COR-L47 (cell line): ENCODE measurements at places on chromosomes 2 and 18.

GRCh38 chr18:40004246-40004645 lies 1950.8 kb upstream of the PIK3C3 start:
- DNase-seq: no peak

- DNase-seq: no peak
Measured at GRCh38 chr18:67001052-67001451, 397.2 kb upstream of the CDH19 start.

- peak; percentile 57 for DNase-seq
Measured at GRCh38 chr2:11764359-11764758, 17.9 kb downstream of the LPIN1 start.

GRCh38 chr2:239690651-239691631 lies 290.1 kb upstream of the HDAC4 start:
- no peak for DNase-seq

GRCh38 chr2:83069724-83070123 lies 1389.4 kb downstream of the SUCLG1 start:
- DNase-seq: no peak

- peak; percentile 81 for DNase-seq
Measured at GRCh38 chr18:57803103-57803969, at the start of gene ATP8B1. ATP8B1 (minus strand) TSS chr18:57803315; CDS start chr18:57731807, 71,508 bp downstream.

DNA sequence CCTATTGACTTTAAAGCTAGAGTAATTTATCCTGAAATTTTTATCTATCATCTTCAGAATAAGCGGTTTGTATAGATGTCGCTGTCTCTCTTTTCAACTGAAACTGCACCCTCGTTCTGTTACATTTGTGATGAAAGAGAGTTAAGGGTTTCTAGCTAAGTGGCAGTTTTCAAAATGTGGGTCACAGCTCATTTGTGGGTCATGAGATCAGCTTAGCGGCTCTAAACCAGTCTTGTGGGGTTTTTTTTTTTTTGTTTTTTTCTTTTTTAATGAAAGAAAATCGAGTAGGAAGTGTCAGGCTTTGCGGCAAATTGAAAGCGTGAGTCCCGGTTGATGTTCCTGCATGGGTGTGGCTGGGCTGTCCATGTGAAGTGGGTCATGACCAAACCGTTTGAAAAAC lies 31.2 kb downstream of the SALL3 start:
- DNase-seq: no peak

DNA sequence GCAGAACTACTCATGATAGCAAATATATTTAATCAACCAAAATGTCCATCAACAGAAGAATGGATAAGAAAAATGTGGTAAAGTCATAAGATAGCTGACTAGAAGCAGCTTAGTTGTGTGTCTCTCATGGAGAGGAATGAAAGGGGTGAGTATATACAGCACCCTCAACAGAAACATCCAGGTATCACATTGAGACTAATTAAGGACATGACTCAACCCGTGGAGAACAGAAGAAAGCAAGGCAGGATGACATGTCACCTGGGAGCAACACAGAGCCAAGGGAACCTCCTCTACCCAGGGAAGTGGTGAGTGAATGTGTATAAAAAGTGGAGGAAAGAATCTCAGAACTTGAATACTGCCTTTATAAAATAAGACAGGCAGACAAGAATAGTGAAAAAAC lies 1695.0 kb upstream of the CELF4 start:
- no peak for DNase-seq

GRCh38 chr2:120403261-120403660 lies 57.3 kb downstream of the INHBB start:
- DNase-seq: no peak

DNA sequence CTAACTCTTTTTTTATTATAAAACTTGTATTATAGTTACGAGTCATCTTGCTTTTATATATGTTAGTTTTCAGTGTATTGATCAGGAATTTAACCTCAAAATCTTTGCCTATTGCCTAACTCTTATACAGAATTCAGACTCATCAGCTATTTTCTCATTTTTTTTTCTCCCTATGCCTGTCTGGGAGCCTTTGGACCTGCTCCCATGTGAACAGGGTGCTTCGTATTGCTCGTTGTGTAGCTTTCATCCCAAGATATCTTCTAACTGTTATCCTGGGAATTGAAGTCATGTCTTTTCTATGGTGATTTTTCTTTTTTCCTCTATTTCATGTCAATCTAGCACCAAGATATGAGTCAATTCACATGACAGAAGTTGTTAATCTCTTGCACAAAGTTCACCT lies 814.0 kb downstream of the SLC4A3 start:
- DNase-seq: no peak
